Fibroblast of lung (primary cell): ENCODE measurements at places on chromosomes 16 and 17. TPM values are rescaled to one million over a fixed set of nuclear protein-coding genes. Genes with fewer than 3 reads are reported as not detected.

The TM4SF5 gene
- not detected in 2 replicates for total RNA-seq

The TPPP3 gene
- 1.5 and 3.8 TPM in 2 replicates for total RNA-seq

The SLC12A3 gene
- total RNA-seq, result not detected in 2 replicates

The KRT9 gene
- not detected in 2 replicates for total RNA-seq

The CDK5R1 gene
- 0.33 and 0.51 TPM in 2 replicates for total RNA-seq

The NPIPB6 gene
- 0.66 TPM in 1 of 2 replicates, not detected in the other for total RNA-seq

- DNase-seq, result no peak
These were observed 1.3 kb downstream of the ADGRG1 start for GRCh38 chr16:57629516-57630406.

GRCh38 chr17:63549289-63549945 lies 860 bp upstream of the DCAF7 start:
- DNase-seq, result no peak

- DNase-seq, result no peak
These were observed 26.4 kb downstream of the HLF start for GRCh38 chr17:55291114-55291507.

DNA sequence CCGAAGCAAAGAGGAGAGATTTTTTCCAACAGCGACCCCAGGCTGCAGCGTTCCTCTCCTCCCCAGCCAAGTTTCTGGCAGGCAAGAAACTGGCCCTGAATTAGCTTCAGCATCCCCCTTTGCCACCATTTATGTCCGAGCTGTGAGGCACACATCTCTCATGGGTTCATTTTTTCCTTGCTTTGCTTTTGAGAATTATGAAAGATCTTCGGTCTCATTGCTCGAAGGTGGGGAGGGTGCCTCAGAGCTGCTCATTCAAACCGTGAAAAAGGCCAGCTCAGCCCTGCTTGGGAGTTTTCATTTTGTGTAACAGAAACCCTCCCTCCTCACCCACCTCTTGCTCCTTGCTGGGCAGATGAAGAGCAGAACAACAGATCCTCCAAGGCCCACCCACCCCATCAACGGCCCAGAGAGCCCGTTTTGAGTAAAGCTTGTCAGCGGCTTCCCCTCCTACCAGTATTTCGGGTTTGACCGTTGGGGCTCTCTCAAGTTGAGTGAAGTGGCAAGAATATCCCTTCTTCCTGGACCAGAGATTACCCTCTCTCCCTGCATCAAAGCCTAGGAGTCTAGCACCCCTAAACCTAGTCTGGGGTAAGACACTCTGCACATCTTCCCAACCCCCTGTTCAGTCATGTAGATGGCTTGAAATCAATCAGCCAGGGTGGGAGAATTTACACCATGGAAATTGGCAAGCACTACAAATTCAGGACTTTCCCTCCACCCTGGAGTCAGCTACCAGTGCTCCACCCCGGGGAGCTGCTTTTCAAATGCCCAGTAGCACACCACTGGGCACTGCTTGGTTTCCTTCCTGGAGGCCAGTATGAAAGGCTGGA lies 1.8 kb downstream of the CCR7 start:
- no peak for DNase-seq

GRCh38 chr17:951325-952132 lies 28.0 kb downstream of the NXN start:
- peak; percentile 76 for DNase-seq

DNA sequence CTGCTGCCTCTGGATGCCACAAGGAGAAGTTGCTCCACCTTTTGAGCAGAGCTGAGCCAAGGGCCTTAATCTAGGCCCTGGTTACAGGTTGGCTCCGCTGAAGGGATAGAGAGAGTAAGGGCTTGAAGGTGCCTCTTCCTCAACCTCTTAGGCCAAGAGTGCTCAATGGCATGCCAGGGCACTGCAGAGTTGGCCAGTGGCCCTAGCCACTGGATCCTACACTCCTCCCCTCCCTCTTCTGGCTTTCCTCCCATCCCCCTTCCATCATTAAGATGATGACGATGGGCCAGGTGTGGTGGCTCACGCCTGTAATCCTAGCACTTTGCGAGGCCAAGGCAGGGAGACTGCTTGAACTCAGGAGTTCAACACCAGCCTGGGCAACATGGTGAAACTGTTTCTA lies 50.5 kb downstream of the MYO18A start:
- no peak for DNase-seq

- no peak for DNase-seq
These were observed 143.8 kb downstream of the AXIN2 start for GRCh38 chr17:65417406-65418221.
